SK-N-SH treated with all-trans-retinoic acid at 6 μM for 48 hours (cell line): ENCODE measurements at places on chromosomes 1 and 21.

- ATAC-seq, result no peak
These were observed 2.9 kb upstream of the CAMK1G start for GRCh38 chr1:209580577-209580976.

DNA sequence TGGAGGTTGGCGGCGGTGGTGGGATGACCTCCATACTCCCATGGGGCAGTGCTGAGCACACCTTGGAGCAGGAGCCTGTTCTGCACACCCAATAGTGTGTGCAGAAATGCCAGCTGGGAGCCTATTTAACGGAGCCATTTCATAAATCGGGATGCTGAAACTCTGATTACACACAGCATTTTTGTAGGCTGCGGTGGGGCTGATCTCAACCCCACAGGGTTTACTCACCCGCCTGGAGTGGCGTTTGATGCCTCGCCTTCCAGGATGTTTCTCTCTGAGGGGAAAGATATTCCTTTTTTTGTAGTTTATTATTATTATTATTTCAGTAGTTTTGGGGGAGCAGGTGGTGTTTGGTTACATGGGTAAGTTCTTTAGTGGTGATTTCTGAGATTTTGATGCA is 82.6 kb upstream of the WDR26 start:
- no peak for ATAC-seq

- ATAC-seq, result no peak
These were observed 15.5 kb upstream of the DR1 start for GRCh38 chr1:93330196-93330595.

- ATAC-seq, result no peak
These were observed 108.2 kb downstream of the CDC7 start for GRCh38 chr1:91608876-91609275.
